Spinal cord (tissue), 10 donors: ENCODE measurements at places on chromosomes 2 and 18.

DNA sequence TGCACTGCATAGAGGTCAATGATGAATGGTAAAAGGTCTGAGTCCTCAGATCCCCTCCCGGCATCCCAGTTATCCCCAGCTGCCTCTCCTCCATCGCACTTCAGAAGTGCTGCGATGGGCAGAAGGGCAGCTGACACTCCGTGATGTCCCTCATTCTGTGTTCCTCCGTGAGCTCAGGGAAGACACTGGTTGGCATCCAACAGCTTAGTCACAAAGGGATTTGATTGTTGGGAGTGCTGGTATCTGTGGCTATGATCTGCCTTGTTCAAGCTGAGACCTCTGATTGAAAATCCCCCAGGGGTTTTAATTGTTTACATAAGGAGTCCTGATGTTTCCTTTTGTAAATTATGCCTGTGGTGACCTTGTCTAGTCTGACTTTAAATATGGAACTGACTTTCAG is 19.0 kb upstream of the SAG start:
- DNase-seq, result no peak

- DNase-seq, result no peak
These were observed 52.3 kb upstream of the SCG2 start for GRCh38 chr2:223654384-223654915.

DNA sequence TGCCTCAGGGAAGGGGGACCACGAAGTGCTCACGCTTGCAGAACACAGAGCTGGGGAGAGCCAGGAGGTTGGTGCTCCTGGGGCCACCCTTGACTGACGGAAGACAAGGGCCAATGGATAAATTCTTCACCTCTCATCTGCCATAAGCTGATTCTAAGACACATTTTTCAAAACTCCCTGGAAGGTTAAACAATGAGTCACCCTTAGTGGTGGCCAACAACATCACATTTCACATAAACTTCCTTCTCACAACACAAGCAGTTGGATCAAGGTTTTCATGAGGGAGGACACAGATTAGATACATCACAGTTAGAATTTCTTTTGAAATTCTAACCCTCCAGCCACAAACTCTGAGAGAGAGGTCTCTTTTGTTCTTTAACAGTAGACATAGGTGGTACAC is 713.6 kb upstream of the POU3F3 start:
- no peak for DNase-seq

- no peak for DNase-seq
These were observed 154.5 kb downstream of the AGPS start for GRCh38 chr2:177547122-177547521.

DNA sequence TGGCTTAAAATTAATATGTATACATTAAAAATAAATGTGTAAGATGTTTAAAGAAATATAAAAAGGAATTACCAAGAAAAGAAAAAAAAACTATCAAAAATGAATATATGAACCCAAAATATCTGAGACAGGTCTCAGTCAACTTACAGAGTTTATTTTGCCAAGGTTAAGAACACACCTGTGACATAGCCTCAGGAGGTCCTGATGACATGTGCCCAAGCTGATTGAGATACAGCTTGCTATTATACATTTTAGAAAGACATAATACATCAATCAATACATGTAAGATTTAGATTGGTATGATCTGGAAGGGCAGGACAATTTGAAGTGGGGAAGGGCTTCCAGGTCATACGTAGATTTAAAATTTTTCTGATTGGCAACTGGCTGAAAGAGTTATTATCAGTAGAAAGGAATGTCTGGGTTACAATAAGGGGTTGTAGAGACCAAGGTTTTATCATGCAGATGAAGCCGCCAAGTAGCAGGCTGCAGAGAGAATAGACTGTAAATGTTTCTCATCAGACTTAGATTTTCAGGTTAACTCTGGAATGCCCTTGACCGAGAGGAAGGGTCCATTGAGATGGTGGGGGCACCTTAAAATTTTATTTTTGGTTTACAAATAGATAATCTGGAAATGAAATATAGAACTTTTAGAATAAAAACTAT is 74.7 kb downstream of the EXOC6B start:
- no peak for DNase-seq
